ENCODE measurements at places on chromosomes 7 and 10.
A peak's percentile ranks its signal among the peaks of the same experiment; 100 is the strongest.

DNA sequence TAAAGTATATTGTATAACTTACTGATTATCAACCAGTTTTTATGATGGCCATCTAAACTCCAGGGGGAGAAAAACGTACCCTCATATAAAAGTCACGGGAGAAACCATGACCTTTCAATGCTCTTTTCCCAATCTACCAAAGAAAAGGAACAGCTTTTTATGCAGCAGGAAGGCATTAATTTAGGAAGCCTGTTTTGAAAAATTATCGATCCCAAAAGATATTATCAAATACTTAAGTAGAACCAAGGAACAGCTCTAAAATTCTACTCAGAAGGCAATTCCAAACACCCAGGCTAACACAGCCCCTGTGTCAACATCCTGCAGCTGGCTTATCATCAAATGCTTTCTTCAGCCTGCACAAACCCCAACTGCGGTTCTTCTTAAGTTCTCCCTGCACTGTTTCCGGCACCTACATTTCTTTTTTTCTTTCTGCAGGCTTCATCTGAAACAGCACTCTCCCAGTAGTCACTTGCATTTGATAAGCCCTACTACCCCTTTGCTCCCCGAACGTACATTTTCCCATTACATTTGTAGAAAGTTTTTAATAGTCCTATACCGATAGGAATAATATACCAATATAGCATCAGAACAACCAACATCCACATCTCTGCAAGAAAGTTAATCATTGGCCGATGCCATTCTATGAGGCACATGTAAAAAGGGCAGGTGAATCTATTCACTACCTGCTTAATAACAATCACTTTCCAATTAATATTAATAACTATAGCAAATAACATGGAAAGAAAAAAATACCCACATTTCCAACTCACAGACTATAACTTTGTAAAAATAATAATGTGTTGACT is 47.9 kb downstream of the PIP4K2A start:
- no peak for DNase-seq

GRCh38 chr7:29565224-29565630 is 1.6 kb downstream of the PRR15 start:
- DNase-seq, result no peak

DNA sequence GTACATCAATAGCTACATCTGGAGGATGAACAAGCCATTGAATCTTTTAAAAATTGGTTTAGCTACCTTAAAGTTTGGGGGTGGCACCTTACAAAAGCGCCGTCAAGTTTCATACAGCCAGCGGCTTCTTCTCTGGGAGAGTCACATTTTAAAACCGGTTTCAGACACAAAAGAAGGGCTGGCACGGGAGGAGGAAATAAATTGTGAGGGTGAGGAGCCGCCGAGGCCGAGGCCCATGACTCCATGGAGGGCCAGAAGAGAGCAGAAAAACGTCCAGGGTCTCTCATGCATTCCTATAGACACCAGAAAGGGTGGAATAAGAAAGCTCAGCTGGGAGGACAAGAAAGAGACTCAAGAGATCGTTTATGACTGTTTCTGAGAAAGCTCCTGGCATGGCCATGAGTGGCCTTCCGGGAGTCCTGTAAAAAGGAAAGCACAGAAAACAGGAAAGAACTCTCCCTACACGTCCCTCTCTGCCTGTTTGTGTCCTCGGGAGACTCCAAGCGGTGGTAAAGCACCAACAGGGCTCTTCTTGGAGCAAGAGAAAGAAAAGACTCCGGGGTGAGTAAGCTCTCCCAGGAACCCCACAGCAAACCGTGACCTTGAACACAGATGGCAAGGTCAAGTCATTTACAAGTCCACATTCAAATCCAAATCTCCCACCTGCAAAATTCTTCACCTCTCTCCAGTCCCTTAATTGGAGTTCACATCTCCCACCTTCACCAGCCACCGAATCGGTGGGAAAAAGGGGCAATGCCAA is 1.8 kb downstream of the FRAT2 start:
- peak; percentile 26 for DNase-seq

GRCh38 chr10:10368951-10369576 is 648.6 kb upstream of the CELF2 start:
- no peak for DNase-seq

- no peak for DNase-seq
Observed at GRCh38 chr10:43057231-43057711, 19.6 kb upstream of the RET start.

GRCh38 chr7:155267436-155267835 is 30.2 kb upstream of the INSIG1 start:
- DNase-seq, result no peak

- no peak for DNase-seq
Observed at GRCh38 chr10:68938117-68938516, 17.9 kb upstream of the DDX21 start.

DNA sequence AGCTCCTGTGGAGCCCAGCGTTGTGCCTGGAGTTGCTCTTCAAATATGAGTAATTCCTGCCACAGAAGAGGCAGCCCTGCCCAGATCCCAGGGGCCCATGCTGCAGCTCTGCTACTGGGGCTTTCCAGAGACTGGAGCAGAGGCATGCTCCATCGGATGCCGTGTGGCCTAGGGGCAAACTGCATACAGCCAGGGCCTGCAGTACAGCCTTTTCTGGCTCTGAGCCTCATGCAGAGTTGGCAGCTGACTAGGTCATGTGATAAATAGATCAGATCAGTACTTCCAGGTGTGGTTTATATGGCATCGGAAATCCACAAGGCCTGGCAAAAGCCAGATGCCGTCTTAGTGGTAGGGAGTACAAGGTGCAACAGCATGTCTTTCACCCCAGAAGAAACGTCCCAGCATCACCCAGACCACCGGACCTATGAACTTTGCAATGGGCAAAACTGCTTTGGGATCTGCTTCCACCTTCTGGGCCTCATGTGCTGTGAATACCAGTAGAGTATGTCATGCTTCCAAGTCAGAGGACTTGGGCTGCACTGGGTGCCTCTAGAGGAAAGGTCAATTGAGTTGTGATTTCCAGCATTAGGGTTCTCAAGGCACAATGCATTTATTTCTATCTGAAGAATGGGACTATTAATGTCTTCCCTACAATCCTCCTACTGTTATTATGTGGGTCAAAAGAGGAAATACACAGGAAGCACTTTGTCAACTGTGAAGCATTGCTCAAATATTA is 250.7 kb upstream of the ZNF32 start:
- DNase-seq, result no peak

- DNase-seq, result no peak
Observed at GRCh38 chr7:30301751-30302150, 17.4 kb downstream of the ZNRF2 start.

- DNase-seq, result no peak
Observed at GRCh38 chr10:133007360-133007858, 65.0 kb upstream of the CFAP46 start.

- DNase-seq, result no peak
Observed at GRCh38 chr10:75969031-75969430, 537.6 kb downstream of the LRMDA start.

DNA sequence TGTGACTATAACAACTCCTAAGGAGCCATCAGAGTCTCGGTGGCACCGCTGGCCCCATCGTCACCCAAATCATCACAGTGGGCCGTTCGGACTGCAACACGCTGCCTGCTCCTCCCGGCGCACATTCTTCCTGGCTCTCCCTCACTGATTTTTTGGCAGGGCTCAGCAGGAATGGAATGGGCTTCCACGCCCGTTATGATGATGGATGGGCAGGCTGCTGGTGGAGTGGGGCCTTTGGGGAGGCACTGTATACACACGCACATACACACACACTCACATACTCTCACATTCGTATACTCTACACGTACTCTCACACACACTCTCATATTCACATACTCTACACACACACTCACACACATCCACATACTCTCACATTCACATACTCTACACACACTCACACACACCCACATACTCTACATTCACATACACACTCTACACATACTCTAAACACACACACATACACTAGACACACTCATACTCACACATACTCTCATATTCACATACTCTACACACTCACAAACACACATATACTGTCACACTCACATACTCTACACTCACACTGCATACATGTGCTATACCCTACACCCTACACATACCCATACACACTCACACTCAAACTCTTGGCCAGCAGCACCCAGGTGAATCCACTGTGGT is 99.8 kb downstream of the KCNMA1 start:
- no peak for DNase-seq

GRCh38 chr7:145919712-145920111 is 196.9 kb upstream of the CNTNAP2 start:
- DNase-seq, result no peak
